A549 treated with Mapracorat at 1 μM for 4 hours (cell line): ENCODE measurements at places on chromosomes 2 and 18. TPM values are rescaled to one million over a fixed set of nuclear protein-coding genes. Genes with fewer than 3 reads are reported as not detected.

The CELF4 gene
- total RNA-seq = not detected in 5 replicates

The UBE2F gene
- total RNA-seq = 47.6 to 56.4 TPM (median 51.5 TPM) in 5 replicates

The FIGLA gene
- total RNA-seq = not detected in 5 replicates

The ANO7 gene
- 1.5 to 2.1 TPM (median 1.8 TPM) in 5 replicates for total RNA-seq

The RRM2 gene
- total RNA-seq = 190 to 245 TPM (median 220 TPM) in 5 replicates

The KIAA2012 gene
- not detected in 5 replicates for total RNA-seq
